Aorta (tissue), 5 donors: ENCODE measurements at places on chromosomes 1 and 21. TPM values are rescaled to one million over a fixed set of nuclear protein-coding genes. Genes with fewer than 3 reads are reported as not detected.

CLCA4 gene
- 0.13 TPM for total RNA-seq

- no peak for DNase-seq
Measured at GRCh38 chr1:31763671-31764311, 349 bp downstream of the ADGRB2 start.

GRCh38 chr1:223466151-223466550, 72.9 kb downstream of the CCDC185 start:
- no peak for DNase-seq

GRCh38 chr21:42530167-42530518, 16.5 kb downstream of the SLC37A1 start:
- DNase-seq, result no peak

- DNase-seq, result no peak
Measured at GRCh38 chr1:242056988-242057744, 58.3 kb upstream of the MAP1LC3C start.

DNA sequence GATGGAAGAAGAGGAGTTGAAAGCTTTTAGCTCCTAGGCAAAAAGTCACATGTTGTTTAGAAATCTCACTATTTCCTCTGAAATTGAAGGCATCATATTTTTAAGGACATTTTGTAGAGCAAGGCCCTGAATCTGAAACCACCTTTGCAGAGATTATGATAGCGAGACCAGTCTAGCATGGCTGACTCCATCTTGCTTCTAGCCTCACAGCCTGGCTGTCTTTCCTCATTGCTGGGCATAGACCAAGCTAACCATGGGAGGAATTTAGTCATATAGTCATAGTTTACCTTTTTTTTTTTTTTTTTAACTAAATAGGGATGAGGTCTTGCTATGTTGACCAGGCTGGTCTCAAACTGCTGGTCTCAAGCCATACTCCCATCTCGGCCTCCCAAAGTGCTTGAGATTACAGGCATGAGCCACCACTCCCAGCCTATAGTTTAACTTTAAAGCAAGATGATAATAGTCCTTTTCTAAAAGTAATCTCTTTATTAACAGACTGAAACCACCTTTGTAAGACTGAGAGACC, 42.2 kb upstream of the ZNF326 start:
- DNase-seq, result no peak
